ENCODE measurements at places on chromosomes 5 and 9.

DNA sequence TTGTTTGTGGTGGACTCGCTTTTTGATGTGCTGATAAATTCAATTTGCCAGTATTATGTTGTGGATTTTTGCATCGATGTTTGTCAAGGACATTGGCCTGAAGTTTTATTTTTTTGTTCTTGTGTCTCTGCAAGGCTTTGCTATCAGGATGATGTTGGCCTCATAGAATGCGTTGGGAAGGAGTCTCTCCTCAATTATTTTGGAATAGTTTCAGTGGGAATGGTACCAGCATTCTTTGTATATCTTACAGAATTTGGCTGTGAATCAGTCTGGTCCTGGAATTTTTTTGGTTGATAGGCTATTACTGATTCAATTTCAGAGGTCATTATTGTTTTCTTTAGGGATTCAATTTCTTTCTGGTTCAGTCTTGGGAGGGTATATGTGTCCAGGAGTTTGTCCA is 141.4 kb upstream of the RGS7BP start:
- no peak for ATAC-seq

GRCh38 chr9:124198331-124198730 is 59.4 kb upstream of the NEK6 start:
- ATAC-seq = no peak

DNA sequence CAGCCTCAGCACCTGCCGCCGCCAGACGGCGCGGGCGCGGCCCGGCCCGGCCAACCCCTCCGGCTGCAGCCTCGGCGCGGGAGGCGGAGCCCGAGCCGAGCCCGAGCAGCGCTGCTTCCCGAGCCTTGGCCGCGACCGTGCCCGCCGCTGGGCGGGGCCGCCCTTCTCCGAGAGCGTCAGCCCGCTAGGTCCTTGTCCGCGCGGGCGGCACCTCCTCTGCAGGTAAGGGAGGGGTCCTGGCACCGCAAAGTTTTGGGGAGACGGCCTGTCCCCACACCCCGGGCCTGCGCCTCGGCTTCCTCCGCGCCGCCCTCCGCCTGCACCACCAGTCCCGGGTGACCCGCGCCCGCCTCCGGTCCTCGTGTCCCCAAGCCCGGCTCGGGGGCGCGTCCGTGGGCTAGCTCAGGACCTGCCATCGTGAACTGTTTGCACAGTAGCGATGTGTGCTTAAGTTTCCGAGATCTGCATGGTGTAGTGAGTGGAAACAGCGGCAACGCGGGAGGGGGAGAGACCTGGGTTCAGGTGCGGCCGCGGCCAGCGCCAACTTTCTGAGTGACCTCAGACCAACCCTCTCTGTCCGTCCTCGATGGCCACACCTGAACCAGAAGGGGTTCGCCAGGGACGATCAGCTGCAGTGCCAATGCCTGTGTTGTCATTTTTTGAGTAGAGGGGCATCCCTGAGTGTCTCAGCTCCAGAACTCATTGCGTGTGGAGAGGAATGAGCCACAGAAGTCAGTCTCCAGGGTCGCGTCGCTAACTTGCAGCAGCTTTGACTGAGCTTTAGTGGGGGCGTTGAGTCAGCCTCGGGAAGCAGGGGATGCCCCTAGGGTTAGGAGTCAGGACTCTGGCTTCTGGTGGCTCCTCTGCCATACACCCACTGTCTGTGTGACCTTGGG is at the start of gene FRMPD1:
Gene FRMPD1 (plus strand): TSS at position 82 of the 896 bp plus-strand sequence. CDS start 41,688 bp downstream, outside the sequence.
- ATAC-seq = peak; percentile 97

DNA sequence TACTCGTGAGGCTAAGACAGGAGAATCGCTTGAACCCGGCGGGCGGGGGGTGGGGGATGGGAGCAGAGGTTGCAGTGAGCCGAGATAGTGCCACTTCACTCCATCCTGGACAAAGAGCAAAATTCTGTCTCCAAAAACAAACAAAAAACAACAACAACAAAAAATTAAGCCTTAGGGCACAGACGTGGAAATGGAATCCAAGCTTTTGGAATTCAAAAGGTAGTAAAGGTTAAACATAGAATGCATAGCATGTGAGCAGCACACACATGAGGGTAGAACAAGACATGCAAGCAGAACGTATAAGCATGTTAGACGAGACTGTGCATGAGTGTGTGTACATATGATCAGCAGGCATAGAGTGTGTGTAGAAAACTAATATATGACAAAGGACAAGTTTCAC is 68.0 kb downstream of the PTBP3 start:
- ATAC-seq = no peak

DNA sequence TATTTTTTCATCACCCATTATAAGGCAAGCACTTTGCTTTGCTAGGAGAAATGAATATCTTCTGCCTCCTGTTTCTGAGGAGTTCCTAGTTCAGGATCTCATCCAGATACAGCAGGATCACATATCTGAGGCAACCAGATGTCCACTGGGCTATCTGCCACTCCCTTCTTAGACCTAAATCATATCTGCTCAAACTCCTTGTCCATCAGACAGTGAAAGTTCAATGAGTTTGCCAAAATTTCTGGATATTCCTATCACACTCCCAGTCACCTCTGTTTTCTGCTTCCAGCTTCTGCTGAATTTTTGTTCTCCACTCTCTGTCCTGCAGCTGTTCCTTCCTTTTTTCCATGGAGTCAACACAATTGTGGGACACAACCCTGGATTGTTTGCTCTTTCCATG is 54.2 kb upstream of the BASP1 start:
- no peak for ATAC-seq

DNA sequence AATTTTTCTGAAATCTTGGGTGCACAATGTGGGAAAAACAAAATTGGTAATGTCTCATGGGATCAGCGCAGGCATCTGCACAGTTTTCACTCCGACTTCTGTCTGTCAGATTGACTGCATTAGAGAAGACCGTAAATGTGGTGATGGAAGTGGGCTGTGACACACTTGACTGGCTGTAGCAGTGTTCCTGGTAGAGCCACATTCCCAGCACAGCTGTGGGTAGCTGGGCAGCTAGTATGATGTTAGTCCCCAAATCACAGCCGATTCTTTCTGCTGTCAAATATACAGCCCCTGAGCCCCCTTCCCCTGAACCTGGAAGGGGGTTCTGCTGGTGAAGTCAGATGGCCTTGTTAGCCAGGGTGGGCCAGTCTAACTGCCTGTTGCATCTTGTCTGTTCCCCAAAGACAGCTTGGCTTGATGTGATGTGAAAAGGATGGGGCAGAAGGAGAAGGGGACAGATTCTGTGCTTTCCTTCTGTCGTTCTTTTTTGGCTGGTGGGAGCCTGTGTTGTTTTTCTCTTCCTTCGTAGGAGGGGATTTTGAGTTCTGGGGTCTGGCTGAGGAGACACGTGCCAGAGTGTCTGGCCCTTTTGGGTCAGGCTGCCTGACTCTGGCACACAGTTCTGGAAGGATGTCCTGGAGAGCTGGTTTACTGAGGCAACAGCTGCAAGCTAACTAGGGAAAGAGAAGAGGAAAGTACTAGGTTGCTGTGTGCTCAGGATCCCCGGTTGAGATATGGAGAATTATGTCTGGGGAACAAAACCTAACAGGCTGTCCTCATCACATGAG is 66.4 kb upstream of the SPRY4 start:
- ATAC-seq = peak; percentile 15

All from SK-N-SH treated with all-trans-retinoic acid at 6 μM for 48 hours (cell line).